ENCODE measurements at places on chromosomes 6 and 20.

- no peak for DNase-seq
These were observed 111.7 kb upstream of the TMEM170B start for GRCh38 chr6:11425876-11426275.

DNA sequence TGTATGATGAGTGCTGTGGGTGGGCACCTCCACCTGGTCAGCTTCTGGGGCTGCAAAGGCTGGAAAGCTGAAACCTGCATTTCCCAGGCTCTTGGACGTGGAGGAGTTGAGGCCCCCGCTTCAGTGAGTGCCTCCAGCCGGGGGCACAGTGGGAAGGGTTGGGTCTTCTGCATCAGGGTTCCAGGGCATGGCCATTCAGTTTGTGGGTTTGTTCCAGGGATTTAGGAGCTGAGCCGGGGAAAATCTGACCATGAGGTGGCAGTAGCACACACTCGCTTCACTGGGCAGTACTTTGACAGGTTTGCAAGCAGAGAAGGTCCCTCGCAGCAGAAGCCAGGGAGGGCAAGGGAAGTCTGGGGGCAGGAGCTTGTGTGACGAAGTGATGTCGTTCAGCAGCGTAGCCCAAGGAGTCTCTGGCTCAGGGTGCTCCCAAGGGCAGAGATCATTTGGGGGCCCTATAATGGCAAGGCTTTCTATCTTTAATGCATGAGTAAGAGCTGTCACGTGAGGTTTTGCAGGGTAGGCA is 69.5 kb upstream of the SULF2 start:
- no peak for DNase-seq

DNA sequence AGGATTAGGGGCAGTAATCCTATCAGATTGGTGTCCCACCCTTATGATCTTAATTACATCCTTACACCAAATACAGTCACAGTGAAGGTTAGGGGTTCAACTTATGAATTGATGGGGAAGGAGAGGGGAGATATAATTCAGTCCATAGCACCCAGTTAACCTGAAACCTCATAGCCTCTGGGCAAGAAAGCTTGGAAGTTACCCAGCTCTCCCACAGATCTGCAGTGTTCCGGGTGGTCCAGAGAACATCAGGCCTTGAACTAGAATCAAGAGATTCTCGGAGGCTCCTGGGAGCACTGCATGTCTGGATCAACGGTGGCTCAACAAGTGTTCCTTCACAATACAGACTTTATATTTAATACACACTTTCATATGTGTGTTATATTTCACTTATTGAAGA is 392.6 kb upstream of the MARCKS start:
- no peak for DNase-seq

- no peak for DNase-seq
These were observed 717.6 kb upstream of the MAP3K7 start for GRCh38 chr6:91304521-91304920.

- no peak for DNase-seq
These were observed 208.1 kb downstream of the BCKDHB start for GRCh38 chr6:80314531-80314930.
